ENCODE measurements at places on chromosomes 1 and 21. TPM values are rescaled to one million over a fixed set of nuclear protein-coding genes. Genes with fewer than 3 reads are reported as not detected.
A peak's percentile ranks its signal among the peaks of the same experiment; 100 is the strongest.

- DNase-seq, result no peak
Measured at GRCh38 chr1:7402548-7402850, 368.6 kb upstream of the VAMP3 start.

- DNase-seq, result peak; percentile 37
Measured at GRCh38 chr1:18018366-18018765, 89.2 kb upstream of the IGSF21 start.

DNA sequence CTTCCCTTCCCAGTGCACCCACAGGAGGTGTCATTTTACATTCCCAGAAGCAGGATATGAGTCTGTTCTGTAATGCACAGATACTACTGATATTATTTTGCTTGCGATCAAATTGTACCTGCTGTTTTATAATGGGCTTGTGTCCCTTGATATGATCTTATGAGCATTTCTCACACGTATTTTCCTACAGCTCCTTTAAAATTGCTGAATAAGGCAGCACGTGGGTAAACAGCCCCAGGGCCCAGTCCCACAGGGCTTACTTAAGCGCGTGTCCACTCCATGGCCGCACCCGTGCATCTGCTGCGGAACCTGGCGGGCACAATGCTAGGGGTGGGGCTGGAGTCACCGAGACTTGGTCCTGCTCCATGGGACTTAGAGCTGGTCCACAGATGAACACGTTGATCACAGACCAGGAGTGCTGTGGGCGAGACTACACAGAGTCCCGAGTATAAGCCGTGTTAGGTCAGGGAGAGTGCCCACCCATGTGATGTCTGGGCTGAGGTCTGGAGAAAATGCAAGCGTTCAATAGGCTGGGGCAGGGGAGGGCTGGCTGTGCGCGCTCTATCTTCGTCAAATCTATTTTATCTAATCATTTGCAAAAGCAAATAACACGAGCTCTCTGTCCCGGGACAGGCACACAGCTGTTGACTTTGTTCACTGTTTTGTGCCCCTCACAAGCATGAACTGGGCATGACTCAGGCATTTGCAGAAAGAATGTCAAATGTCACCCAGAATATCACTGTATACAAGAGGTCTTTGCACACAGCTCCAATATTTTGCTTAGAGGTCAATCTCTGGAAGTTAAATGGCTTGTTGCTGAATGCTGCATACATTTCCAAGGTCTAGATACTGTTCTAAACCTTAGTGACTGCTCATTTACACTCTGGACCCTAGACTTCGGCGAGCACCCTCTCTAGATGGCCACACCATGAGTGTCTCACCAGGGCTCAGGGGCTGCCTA, 119.3 kb downstream of the CRYAA start:
- DNase-seq, result no peak

DNA sequence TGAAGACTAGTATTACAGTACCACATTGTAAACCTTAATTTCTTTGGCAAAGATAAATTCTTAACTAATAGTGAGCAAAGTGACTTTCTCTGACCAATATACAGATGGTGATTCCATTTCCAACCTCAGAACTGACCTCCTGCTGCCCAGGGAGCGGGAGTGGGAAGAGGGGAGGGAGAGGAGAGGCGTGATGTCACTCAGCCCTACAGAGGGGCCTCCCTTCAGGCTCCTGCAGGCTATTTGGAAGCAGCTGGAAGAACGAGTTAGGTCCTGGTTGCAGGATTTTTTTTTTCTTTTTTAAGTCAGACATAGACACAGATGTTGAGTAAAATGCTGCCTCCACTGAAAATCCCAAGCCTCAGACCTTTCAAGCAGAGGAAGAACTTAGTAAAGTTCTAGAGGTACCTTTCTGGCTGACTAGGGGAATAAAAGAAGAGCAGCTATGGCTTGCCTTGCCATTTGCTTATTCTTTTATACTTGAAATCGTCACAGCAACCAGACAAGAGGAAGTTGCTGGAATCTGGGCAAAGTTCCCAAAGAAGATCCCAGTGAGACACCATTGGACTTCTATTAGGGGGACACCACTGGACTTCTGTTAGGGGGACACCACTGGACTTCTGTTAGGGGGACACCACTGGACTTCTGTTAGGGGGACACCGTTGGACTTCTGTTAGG, 54.5 kb downstream of the EXO1 start:
- DNase-seq, result no peak

GRCh38 chr1:26789931-26790330, 2.2 kb downstream of the PIGV start:
- DNase-seq, result no peak

DNA sequence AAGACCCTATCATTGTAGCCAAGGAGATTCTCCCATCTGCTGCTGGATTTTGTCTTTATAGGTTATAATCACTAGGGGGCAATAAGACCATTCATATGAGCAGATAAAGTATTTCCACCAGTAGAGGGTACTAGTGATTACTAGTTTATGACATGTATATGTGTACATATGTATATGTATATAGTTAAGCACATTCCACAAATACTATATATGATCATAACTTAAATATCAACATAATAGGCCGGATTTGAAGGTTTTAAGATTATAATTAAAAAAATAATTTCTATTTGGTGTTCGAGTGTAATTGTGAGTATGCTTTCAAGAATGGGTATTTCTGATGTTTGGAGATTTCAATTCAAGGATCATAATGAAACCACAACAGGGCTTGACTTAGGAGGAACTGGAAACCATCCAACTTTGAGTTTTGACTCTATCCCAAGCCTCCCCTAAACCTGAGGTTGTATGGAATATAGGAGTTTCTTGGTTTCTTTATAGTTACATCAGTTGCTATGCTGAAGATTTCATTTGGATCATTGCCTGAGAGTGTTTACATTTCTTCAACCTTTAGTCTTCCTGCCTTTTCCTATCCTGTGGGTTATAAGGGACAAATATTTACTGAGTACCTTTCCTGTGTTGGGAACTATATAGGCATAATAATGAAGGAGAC, 16.9 kb downstream of the TCEANC2 start:
- DNase-seq, result peak; percentile 79

Gene GPR157
- total RNA-seq, result 0.45 TPM

Gene GOLT1A
- 0.54 TPM for total RNA-seq

Gene FMN2
- total RNA-seq, result 40.3 TPM

Gene OR2AK2
- 3.0 TPM for total RNA-seq

Gene RHEX
- not detected for total RNA-seq

Gene MAP3K21
- total RNA-seq, result 8.8 TPM

Gene BTBD19
- total RNA-seq, result 2.4 TPM
